ENCODE measurements at places on chromosomes 1 and 21.

- no peak for DNase-seq
Observed at GRCh38 chr1:1177452-1178206, 3.9 kb downstream of the TTLL10 start.

- no peak for DNase-seq
Observed at GRCh38 chr1:241641773-241642592, 1.8 kb upstream of the CHML start.

DNA sequence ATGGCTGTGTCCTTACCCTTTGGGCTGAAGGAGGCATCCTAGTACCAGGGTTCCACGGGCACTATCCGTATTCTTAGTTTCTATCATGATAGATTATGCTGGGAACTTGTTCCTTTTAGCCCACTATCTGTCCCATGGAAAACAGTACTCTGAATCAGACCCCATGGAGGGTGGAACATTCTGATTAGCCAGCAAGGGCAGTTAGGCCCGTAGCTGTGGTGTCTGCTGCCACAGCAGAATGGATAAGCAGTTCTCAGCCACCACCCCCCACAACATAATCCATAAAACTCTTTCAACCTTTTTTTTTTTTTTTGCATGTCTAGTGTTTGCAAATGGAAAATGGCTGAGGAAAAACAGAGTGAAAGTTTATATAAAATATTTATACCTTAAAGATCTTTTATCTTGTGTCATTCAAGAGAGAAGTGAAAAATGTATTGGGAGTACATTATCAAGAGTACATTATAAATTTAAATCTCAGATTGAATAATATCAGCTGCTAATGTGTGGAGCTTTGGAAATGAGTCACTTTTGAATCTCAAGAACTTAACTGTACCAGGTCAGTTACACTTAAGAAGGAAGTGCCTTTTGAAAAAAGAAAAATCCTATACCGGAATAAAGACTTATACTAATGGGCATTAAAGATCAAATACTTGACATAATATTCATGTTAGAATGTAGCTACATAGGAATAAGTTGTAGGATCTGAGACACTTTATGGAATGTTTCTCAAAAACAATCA is 80.3 kb downstream of the NFIA start:
- DNase-seq, result no peak

DNA sequence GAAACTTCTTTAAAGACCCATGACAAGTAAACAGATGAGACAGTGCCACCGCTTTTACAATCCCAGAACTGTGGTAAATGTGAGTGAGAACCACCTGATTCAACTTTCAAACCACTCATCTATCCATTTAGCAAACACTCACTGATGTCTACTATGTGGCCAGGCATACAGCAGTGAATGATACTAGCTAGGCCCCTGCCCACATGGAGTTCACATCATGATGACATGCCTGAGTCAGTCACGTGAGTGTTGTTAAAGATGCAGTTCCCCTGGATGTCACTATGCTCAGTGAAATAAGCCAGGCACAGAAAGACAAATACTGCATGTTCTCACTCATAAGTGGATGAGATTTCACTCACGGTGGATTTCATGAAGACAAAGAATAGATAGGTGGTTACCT is 28.4 kb downstream of the STX6 start:
- no peak for DNase-seq

GRCh38 chr1:28885977-28886730 is 28.2 kb upstream of the EPB41 start:
- no peak for DNase-seq

- peak; percentile 25 for DNase-seq
Observed at GRCh38 chr21:32578107-32578691, 7.1 kb downstream of the TCP10L start.

- no peak for DNase-seq
Observed at GRCh38 chr1:29237852-29238619, 1.7 kb downstream of the PTPRU start.

DNA sequence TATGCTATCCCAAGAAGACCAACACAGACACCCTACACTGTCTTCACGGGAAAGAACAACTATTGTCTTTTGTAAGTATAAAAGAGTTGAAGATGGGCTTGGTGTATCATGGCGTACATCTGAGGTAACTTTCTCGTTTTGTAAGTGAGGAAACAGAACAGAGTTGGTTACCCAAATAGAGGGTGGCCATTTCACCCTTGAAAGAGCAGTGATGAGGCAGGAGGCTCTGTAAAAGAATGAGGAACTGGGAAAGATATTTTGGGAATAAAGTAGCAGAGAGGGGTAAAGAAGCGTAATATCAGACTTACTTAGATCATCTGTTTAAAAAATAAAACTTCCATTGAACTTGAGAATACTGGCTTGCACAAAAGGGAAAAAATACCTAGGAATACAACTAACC is 18.9 kb downstream of the FCRL2 start:
- DNase-seq, result no peak

DNA sequence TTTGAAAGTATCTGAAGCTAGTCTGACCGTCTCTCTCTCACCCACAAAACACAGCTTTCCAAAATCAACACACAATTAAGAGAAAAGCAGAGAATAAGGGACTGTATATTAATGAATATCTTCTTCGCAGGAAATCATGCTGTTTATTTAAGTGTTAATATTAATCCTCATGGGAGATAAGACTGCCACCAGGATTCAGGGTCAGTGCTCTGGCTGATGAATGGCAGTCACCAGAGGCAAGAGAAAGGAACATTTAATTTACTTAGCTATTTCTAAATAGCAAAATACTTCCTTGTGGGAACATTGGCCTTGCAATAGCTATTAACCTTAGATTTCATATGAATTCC is 2.2 kb downstream of the SCYL3 start:
- no peak for DNase-seq

GRCh38 chr1:32356478-32356877 is 5.8 kb downstream of the FAM229A start:
- DNase-seq, result no peak

DNA sequence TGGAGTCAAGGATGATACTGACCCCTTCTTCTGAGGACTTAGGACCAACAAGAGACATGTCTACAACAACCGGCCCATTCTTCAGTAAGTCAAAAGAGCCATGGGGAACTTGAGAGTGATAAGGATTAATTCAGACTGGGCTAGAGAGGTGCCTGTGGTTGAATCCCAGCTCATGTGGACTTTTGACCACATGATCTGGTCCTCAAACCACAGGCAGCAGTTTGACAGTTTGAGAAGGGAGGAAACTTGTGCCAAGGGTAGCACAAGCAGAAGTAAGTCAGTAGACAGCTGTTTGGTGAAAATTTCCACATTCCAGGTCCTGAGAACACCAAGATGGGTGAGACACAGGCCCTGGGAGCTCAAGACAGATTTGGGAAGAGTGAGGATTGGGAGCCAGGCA is 19.8 kb downstream of the SH3BP5L start:
- no peak for DNase-seq

- no peak for DNase-seq
Observed at GRCh38 chr21:18142655-18143054, 102.0 kb upstream of the CHODL start.

- no peak for DNase-seq
Observed at GRCh38 chr1:210428696-210429095, 100.0 kb downstream of the HHAT start.

DNA sequence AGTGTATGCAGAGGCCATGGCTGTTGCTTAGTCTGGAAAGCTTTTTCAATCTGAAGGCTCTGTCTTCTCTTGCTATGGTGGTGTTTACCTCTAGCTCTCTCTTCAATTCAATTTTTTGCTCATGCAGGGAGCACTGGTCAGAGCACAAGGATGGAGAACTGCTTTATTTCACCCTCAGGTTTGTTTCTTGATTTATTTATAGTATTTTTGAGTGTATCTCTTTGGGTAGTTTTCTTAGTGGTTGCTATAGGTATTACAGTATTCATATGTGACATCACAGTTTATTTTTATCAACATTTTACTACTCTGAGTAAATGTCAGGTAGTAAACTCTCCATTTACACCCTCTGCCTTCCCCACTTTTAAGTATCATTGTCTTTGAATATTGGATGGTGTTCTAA is 147.9 kb downstream of the RASAL2 start:
- DNase-seq, result no peak

DNA sequence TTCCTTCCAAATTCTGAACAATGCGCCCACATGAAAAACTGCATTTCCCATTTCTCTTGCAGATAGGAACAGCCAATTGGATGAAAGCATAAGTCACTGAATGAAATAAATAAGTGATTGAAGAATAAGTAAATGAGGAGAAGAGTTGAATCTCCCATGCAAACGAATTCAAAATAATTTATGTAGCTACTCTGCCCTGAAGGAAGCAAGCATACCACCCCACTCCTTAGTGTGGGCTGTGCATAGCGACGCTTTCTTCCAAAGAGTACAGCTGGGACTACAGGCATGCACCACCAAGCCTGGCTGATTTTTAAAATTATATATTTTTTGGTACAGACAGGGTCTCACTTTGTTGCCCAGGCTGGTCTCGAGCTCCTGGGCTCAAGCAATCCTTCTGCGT is 16.5 kb upstream of the RIMKLA start:
- no peak for DNase-seq

DNA sequence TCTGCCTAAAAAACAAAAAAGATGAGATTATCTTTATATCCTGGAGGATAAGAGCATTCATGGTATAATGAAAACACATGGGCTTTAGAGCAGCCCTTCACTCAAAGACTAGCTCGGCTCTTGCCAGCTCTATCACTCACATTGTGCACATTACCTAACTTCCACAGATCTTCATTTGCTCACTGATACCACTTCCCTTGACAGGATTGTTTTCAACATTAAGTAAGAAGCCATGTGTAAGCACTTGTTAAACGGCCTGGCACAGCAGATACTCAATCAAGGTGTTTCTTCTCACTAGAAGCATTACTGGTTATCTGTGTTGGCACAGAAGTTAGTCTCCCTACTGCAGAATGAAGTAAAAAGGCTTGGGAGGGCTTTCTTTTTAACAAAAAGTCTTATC is 18.7 kb downstream of the LPGAT1 start:
- DNase-seq, result no peak

- no peak for DNase-seq
Observed at GRCh38 chr1:53310847-53311681, 16.8 kb downstream of the LRP8 start.

DNA sequence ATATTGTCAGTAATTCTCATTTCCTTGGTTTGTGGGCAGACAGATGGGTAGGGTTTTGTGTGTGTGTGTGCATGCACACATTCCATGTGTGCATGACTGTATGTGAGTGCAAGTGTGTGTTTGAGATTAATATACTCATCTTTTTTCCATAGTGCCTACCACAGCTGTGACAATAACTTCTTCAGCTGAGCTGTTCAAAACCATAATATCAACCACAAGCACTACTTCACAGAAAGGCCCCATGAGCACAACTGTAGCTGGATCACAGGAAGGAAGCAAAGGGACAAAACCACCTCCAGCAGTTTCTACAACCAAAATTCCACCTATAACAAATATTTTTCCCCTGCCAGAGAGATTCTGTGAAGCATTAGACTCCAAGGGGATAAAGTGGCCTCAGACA is 149.3 kb downstream of the ADGRL2 start:
- no peak for DNase-seq

- no peak for DNase-seq
Observed at GRCh38 chr1:9108056-9108665, 20.7 kb downstream of the GPR157 start.

- no peak for DNase-seq
Observed at GRCh38 chr1:151711044-151711800, 5.4 kb downstream of the CELF3 start.

GRCh38 chr1:55990007-55990406 is 589.4 kb downstream of the PLPP3 start:
- no peak for DNase-seq

GRCh38 chr1:203512848-203513584 is 19.1 kb downstream of the OPTC start:
- DNase-seq, result peak; percentile 21

- no peak for DNase-seq
Observed at GRCh38 chr1:162849711-162850110, 11.3 kb downstream of the CCDC190 start.

All from CD4-positive, alpha-beta T cell treated with Interleukin-12 subunit alpha and Interleukin-12 subunit beta, for 1 hour (primary cell).